ENCODE measurements at places on chromosomes 1 and 21.

- DNase-seq: no peak
Observed at GRCh38 chr1:43065616-43066399, 106.3 kb downstream of the EBNA1BP2 start.

DNA sequence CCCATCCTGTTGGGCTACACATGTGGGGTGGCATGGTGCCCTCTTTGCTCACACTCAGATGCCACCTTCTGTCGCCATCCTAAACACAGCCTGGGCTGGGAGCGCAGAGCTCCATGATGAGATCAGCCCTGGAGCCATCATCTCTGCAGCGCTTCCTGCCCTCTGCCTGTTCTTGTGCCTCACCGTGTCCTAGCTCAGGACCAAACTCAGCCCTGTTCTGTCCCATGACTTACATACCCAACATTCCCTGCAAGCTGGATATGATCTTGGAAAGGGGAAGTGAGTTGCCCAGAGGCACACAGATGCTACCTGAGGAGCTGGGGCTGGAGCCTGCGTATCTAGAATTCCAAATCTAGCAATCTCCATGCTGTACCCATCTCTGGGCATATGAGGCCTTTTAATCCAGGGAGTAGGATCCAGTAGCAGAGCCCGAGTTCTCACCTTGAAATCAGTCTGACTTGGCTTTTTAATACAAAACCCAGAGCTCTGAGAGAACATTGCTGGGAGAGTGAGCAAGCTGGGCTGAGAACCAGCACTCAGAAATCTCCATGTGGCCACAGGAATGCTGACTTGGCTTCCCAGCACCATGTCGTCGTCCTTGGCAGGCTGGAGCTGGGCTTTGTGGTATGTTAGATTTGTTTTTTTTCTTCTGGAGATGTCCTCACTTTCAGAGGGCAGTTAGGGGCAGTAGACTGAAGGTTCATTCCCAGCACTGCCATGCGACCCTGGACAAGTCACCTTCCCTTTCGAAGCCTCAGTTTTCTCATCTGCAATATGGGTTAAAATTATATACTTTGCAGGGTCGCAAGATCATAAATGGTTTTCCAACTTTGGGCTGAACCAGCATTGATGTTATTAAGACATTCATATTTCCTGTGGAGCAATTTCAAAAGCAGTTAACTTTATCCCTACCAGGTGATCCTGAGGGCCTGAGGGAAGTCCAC is 2.6 kb downstream of the ALPL start:
- DNase-seq: no peak

DNA sequence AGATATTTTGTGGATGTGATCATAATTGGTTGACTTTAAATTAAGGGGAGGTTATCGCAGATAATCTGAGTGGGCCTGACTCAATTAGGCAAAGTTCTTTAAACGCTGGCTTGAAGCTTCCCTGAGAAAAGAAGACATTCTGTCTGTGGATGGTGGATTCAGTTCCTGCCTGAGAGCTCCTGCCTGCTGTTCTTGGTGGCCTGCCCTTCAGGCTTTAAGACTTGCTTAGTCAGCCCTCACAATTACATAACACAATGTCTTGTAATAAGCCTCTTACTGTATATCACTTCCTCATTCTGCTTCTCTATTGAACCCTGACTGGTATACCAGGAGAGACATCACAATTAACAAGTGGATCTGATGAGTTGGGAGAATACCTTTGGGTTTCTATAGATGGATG is 50.2 kb downstream of the KCNJ6 start:
- no peak for DNase-seq

DNA sequence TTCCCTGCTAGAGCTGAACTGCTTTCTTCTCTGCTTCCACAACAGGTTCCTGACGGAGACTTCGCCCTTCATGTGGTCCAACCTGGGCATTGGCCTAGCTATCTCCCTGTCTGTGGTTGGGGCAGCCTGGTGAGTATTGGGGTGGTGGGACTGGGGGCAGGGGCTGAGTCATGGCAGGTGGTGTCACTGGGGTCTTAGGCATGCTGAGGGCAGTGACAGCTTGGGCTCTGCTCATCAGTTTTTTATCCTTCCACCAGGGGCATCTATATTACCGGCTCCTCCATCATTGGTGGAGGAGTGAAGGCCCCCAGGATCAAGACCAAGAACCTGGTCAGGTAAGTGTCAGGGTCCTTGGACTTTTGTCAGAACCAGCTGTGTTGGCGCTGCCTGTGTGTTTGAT is 1.3 kb downstream of the ATP6V0B start:
- DNase-seq: no peak

DNA sequence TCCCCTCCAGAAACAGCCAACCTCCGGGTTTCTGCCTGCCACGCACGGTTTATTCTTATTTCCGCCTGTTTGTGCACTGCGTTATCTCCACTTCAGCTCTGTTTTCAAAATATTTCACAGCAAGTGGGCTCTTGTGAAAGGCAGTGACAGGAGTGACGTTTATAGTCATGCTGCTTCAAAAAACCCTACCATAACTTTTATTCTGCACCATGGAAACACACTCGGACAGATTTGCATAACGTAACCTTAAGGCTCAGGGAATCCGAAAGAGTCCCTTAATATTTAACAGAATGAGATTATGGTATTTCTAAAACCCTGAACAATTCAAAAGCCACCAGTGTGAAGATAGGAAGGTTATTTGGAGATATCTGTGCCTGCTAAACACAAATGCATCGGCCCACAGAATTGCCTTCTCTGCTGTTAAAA is 782 bp upstream of the SDE2 start:
- DNase-seq: no peak

- no peak for DNase-seq
Observed at GRCh38 chr1:43958351-43959255, 11.2 kb upstream of the DPH2 start.

DNA sequence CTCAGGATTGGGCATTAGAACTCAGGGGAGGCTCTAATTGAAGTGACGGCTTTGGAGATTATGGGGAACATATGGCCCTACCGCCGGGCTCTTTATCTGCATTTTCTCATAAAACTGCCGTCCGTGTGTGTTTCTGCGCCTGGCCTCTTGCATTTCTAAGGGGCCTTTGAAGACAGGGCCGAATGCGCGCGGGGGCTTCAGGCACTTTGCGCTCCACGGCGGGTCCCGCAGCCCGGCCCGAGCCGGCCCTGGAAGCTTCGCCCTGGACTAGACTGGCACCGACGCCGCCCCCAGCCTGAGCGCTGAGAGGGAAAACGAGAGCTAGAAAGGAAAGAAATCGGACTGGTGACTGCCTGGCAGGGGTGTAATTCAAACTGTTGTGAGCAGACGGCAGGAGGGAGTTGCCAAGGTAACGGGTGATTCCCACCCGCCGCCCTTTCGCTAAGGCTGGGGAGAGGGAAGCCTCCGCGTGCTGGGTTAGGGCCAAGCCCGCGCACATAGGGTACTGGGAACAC is 120.7 kb downstream of the LMX1A start:
- no peak for DNase-seq

- peak; percentile 30 for DNase-seq
Observed at GRCh38 chr1:18949686-18950400, 6.6 kb downstream of the IFFO2 start.

GRCh38 chr1:214678386-214678785 is 75.4 kb downstream of the CENPF start:
- no peak for DNase-seq

GRCh38 chr1:20787840-20788795 is 1.0 kb upstream of the HP1BP3 start:
- DNase-seq: no peak

DNA sequence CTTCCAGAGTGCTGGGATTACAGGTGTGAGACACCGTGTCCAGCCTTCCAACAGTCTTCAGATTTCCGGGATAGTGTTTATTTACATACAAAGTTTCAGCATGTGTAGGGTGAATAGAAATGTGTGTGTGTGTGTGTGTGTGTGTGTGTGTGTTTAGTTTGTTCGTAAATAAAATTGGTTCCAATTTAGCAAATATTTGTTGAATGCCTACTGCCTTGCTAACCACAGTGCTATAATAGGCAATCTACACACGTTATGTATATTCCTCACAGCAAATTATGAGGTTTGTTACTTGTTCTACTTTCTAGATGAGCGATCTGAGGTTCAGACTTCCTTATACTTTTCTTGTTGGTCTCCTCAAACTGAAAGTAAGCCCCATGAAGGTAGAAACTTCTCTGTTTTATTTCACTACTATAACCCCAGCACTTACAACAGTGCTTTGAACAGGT is 32.8 kb upstream of the EPS15 start:
- no peak for DNase-seq

DNA sequence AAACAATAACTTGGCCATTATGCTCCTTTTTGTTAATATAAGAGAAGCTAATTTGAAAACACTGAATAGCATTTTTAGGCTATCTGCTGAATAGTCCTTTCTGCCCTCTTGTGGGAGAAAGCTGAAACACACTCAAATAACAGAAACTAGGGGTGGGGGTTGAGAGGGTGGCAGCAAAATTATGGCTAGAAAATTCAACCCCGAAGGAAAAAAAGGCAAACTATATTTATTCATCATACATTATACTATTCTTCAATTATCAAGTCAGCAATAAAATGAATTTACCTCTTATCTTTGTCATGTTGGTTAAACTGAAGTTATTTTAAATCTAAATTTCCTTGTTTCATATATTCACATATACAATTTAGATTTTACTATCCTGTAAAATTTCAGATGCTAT is 255.9 kb downstream of the FAF1 start:
- DNase-seq: no peak

DNA sequence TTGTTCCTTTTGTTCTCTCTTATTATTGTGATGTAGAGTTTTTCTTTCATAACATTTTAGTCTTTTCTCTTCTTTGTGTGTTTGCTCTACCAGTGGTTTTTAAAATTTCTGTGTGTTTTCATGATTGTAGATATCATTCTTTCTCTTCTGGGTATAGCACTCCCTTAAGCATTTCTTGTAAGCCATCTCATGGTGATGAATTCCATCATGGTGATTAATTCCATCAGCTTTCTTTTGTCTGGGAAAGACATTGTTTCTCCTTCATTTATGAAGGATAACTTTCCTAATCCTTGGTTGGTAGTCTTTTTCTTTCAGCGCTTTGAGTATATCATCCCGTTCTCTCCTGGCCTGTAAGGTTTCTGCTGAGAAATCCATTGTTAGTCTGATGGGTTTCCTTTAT is 22.7 kb downstream of the CD55 start:
- DNase-seq: no peak

DNA sequence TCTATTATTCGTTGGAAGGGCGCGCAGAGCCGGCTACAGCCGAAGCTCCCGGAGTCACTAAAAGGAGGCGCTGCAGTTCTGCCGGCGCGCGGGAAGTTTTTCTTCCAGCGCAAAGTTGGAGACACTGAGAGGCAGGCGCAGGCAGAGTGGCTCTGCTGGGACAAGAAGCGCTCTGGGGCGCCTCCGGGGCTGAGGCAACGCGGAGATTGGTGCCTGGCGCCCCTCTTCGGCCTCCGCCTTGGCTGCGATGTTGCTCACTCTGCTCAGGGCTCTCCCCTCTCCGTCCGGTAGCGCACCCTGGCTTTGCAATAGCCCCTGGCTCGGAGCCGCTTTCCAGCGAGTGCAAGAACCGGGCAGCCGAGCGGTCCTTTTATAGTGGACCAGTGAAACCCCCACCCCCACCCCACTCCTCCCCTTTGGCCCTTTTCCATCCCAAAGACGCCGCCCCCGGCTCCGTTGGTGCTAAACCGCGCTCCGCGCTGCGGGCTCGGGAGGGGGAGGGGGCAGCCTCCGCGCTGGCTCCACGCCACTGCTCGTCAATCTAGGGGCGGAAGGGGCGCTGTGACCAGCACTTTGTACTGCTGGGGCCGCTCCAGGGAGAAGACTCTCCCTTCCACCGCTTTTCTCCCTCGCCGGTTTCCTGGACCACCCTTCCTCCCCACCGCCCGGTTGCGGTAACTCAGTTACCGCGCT is at the start of gene ADAMTS1:
TSS of gene ADAMTS1 (minus strand) at position 344 of the 693 bp plus-strand sequence. CDS start 455 bp downstream, outside the sequence.
- DNase-seq: no peak

GRCh38 chr1:185267301-185267700 is 49.7 kb downstream of the IVNS1ABP start:
- DNase-seq: no peak

DNA sequence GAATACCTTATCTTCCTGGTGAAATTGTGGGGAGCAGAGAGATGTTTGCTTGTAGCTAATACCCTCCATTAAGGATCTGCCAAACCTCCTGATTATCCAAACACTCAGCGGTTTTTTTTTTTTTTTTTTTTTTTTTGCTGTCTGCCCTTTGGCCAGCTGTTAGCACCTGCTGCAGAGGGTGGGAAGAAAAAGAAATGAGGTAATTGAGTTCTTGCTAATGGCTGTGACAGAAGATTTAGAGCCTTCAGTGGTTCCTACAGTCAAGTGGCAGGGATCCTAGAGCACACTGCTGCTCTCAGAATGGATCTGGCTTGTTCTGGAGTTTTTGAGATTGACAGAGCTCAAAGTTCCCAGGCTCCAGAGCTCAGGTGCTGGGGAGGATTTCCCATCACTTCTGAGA is 342.5 kb downstream of the DISC1 start:
- DNase-seq: no peak

- no peak for DNase-seq
Observed at GRCh38 chr21:43210454-43211071, 41.8 kb downstream of the CRYAA start.

DNA sequence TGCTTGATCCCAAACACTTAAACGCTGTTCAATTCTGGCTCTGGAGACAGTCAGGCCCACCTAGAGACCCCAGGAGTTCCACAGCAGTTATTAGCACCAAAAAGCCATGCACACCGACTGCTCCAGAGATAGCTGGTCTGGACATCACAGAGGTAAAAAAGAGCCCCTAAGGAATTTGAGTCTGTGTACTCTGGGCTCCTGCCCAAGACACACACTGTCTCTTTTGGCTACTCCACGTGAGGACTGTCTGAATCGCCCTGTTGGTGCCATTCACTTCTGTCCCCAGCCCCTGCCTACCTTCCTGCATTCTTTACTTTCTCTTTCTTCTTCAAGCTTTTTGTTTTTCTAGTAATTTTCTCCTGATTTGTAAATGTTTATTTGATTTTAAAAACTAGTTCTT is 197.4 kb downstream of the ADGRL2 start:
- DNase-seq: no peak

DNA sequence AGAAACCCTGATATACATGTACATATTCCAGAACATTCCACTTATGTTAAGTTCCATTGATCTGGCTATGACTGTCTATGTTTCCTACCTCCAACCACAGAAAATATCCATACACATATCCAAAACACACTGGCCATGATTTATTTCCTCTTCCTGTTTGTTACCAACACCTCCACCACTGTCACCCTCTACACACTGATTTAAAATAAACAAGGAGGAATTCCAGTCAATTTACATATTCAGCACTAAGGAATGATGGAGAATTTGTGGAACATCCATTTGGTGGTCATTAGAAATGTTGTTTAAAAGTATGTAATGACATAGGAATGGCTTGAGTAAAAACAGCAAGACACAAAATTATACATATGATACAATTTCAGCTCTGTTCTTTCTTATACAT is 5.5 kb upstream of the STX6 start:
- DNase-seq: no peak

- DNase-seq: peak; percentile 59
Observed at GRCh38 chr1:110185181-110185580, 24.9 kb upstream of the KCNC4 start.

DNA sequence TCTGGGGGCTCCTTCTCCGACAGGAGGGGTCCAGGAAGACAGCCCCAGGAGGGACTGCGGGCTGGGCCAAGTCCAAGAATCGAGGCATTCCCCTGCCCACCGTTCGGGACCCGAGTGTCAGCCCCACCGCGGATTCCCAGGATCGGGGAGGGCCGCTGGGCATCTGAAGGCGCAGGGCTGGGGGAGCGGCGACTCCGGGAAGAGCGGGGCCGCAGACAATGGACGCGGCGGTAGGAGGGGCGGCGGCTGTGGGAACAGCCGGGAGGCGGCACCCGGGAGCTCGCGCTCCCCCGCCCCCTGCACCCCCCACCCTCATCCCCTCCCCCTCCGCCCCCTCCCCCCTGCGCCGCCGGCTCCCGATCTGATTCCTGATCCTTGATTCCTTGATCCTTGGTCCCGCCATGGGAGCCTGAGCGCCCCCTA is at the start of gene VANGL2:
TSS of gene VANGL2 (plus strand) at position 342 of the 423 bp plus-strand sequence. CDS start 15,274 bp downstream, outside the sequence.
- DNase-seq: peak; percentile 35

All from cerebellar nuclear complex (tissue), 1 donor.